Heart right ventricle (tissue), 16 donors: ENCODE measurements at places on chromosomes 6 and 20. TPM values are rescaled to one million over a fixed set of nuclear protein-coding genes. Genes with fewer than 3 reads are reported as not detected.
A peak's percentile ranks its signal among the peaks of the same experiment; 100 is the strongest.

The PLCB4 gene
- 33.3 TPM for total RNA-seq

The STK4 gene
- total RNA-seq, result 8.2 TPM

The SLC35D3 gene
- not detected for total RNA-seq

The FOXS1 gene
- total RNA-seq, result 2.3 TPM

The CCN6 gene
- not detected for total RNA-seq

The SLC13A3 gene
- total RNA-seq, result 0.19 TPM

The SCAF8 gene
- total RNA-seq, result 74.3 TPM

- DNase-seq, result no peak
Observed at GRCh38 chr20:50842821-50843220, 48.0 kb downstream of the BCAS4 start.

- DNase-seq, result no peak
Observed at GRCh38 chr6:35213298-35213791, 411 bp upstream of the SCUBE3 start.

- DNase-seq, result peak; percentile 31
Observed at GRCh38 chr6:29589423-29590048, 4.6 kb downstream of the OR2H2 start.

DNA sequence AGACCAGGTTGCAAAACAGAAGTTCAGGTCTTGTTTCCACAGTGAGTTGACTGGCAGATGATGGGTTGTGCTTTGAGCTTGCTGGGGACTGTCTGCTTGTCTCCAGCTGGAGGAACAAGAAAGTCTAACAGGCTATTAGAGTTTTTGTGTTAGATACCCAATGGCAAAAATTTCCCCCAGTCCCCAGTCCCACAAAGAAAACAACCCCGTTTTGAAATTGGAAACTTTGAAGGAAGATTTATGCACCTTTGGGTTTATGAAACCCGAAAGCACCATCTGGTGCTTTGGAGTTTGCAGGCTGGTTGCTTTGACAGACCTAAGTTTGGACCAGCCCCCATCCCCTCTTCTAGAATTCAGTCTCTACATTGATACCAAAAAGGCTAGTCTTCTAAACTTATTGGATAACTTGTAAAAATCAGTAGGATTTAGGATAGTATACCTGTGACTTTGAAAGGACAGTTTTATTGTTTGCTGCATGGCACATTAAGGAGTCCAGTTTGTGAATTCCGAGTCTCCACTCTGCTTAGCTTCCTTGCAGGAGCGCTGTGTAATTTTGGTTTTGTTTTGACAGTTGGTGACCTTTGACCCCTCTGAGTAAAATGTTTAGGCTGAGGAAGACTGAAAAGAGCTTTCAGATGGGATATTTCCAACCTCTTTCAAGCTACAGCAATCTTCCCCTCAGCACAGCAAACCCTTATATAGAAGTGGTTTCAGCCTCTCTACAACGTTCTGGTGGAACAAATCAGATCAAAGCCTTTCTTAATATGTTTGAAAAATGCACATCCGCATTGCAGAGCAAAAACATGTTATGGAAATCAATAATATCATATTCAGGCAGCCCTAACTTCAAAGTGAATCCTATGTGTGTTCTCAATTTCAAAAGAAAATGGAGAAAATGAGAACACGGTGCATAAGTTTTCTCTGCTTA lies 25.5 kb upstream of the PRL start:
- DNase-seq, result no peak

GRCh38 chr6:170062209-170062914 lies 228.5 kb downstream of the DLL1 start:
- no peak for DNase-seq

GRCh38 chr6:3363296-3364025 lies 93.4 kb downstream of the SLC22A23 start:
- DNase-seq, result no peak
